Stimulated activated CD8-positive, alpha-beta memory T cell treated with anti-CD3 and anti-CD28 coated beads, Interleukin-4, amount 100 ng/mL, for 4 hours (primary cell): ENCODE measurements at places on chromosomes 6 and 20.
A peak's percentile ranks its signal among the peaks of the same experiment; 100 is the strongest.

DNA sequence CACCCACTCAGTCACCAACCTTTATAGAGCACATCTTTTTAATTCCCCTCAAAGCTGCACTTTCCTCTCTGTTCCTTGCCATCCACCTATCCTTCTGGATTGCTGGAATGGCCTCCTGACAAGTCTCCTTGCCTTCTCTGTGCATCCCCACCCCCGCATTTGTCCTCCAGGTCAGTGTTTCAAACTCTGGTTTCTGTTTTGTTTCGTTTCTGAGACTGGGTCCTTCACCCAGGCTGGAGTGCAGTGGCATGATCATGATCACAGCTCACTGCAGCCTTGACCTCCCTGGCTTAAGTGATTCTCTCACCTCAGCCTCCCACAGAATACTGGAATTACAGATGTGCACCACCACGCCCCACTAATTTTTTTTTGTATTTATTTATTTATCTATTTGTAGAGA lies 96.2 kb downstream of the PLCB1 start:
- DNase-seq: no peak

DNA sequence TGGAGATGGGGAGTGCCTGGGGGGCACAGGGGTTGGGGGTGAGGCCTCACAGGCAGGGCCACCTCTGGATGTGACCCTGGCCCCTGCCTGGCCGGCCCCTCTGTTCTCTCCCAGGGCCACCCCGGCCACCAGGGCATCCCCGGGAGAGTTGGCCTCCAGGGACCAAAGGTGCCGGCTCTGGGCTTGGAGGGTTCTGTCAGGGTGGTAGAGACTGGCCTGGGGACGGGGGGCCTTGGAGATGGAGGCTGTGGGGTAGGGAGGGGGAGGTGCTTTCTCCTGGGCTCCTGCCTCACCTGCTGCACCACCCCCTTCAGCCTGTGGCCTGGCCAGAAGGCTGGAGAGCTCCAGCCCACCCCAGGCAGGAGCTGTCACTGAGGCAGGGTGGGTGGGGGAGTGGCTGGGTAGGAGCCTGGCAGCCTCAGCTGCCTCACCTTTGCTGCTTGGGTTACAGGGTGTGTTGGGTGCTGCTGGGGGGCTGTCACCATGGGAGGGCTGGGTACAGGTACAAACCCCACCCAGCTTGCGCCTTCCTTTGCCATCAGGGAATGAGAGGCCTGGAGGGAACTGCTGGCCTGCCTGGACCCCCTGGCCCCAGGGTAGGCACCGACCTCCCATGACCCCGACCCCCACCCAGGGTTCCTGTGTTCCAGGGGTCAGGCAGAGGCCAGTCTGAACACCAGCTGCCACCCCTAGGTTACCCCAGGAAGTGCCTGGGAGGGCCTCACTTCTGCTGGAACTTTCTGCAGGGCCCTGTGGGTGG lies 32.7 kb downstream of the COL20A1 start:
- no peak for DNase-seq

GRCh38 chr6:156992020-156992804 lies 215.0 kb downstream of the ARID1B start:
- DNase-seq: no peak

DNA sequence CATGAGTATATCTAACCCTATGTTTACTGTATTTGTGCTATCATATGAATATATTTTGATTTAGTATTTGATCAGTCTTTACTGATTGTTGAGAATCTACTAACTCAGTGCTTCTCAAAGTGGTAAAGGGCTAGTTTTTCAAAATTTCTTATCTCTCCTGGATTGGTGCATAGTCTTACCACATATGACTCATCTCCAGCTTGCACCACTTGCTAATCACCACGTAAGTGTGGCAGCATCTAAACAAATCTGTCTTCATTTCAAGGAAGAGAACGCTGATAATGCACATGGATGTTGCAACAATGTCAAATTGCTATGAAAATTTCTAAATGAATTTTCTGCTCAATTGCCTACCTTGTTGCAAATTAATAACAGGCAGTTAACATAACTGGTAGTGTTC lies 299.5 kb downstream of the PAX1 start:
- DNase-seq: no peak

GRCh38 chr20:41095110-41095969 lies 42.0 kb upstream of the PLCG1 start:
- DNase-seq: peak; percentile 13

DNA sequence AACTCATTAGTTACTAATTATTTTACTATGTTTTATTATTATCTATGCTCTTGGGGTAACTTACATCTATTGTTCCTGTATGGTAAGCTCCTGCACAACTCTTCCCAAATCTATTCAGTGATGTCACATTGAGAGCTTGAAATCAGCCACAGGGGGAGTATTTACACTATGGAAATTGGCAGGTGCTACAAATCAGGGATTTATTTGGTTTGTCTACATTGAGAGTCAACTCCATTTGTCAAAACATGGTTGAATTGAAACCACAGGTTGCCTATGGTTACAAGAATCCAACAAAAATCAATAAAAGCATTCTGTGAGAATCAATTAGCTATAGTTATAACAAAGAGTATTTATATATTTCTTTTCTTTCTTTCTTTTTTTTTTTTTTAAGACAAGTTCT lies 3.9 kb upstream of the FITM2 start:
- no peak for DNase-seq

GRCh38 chr6:142378138-142378875 lies 76.5 kb downstream of the ADGRG6 start:
- no peak for DNase-seq

DNA sequence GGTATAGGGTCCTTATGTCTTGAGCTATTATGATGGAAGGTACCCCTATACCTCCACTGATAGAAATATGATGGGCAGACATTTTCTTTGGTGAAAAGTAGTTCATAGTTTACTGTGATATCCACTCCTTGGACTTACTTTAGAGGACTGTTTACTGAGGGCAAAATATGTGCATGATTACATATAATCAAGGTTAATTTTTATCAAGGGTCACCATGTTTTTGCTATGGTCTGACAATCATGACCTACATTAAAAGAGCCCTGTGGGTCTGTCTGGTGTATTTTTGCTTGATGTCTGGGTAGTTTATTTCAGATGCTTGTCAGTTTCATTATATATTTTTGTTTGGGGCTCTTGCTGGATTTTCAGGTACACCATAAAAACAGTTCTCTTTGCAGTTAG lies 40.1 kb downstream of the CDKAL1 start:
- no peak for DNase-seq
